NCI-H2081 treated with DMSO at 0.1 percent for 48 hours (cell line): ENCODE measurements at places on chromosomes 1 and 21.

DNA sequence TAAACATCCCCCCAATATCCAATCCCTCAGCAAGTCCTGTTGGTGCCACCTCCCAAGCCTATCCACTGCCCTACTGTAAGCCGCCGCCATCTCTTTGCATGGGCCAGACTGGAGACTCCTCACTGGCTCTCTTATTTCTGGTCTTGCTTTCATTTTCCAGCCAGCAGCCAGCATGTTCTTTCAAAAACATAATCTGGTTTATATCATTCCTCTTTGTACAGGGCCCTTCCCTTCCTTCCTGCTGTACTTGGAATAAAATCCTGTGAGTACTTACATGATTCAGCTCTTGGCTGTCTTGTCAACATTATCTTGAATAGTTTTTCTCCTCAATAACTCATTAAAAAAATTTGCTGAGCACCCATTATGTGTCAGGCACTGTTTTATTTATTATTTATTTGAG, 28.2 kb downstream of the TLR5 start:
- no peak for DNase-seq

DNA sequence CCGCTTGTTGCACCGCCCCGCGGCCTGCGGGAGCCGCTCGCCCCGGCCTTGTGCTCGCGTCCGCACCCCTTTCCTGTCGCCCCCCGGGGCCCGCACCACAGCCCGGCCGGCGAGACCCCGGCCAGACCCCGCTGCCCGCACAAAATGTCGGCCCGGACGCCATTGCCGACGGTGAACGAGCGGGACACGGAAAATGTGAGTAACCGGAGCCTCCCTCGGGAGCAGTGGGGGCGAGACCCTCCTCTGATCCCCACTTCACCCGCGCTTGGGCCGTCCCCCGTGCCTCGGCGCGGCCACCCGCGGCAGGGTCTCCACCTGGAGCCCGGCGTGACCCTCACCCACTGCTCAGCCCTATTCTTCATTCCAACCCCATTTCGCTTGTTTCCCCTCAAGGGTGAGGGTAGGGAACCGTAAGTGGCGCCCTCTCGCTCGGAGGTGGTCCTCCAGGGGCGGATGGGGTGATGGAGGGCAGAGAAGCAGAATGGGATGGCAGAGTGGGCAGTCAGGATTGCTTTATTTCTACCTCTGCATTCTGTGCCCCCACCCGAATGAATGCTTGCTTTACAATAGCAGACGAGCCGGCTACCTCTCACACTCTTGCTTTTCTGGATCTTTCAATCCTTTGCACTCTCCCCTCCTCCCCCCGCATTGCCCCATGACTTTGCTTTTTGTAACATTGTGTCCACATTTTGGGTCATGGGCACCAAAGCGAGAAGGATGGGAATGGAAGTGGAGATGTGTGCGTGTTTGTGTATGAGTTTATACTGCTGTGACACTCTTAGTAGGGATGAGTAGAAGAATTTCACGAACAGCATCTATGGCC, 954 bp downstream of the MARK1 start:
- no peak for DNase-seq

GRCh38 chr1:226666692-226667091, 72.4 kb downstream of the ITPKB start:
- DNase-seq = no peak

DNA sequence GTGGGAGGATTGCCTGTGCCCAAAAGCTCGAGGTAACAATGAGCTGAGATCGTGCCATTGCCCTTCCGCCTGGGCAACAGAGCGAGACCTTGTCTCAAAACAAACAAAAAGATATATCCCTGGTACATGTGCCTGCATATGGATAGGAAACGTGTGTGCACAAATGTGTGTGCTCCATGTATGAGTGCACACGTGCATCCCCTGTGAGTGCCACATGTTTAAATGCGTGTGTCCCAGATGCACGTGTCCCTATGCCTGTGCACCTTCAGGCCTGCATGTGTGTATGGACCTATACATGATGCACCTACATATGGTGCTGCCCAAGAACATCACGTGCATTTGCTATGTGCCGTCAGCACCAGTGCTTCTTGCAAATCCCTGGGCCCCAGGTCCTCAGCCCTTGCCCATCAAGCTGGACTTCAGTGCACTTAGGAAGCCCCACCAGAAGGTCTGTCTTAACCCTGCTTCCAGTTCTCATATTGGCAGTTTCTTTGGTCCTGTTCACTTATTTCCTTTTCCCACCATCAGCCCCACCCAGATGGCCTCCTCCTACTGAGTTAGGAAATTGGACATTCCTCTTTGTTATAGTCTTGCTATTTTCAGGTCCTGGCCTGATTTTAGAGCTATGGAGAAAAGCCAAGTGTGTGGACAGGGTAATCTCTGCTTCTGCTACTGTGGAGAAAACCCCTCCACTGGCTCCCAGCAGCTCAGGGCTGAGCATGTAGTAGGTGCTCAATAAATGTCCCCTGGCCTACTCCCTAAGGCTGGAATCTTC, 15.4 kb downstream of the TIE1 start:
- no peak for DNase-seq

DNA sequence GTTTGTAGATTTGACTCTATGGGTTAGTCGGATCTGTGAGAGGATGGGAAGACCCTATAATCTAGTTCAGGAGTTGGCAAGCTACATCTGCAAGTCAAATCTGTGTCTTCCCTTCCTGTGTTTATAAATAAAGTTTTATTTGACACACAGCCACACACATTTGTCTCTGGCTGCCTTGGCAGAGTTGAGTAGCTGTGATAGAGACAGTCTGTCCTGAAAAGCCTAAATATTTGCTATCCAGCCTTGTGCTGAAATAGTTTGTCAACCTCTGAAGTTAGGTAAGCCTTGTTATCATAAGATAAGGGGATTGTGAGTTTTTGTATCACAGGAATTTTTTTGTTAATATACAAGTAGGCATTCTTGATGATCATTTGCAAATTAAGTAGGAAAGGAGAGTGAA, 136.8 kb downstream of the NOS1AP start:
- DNase-seq = no peak
